ENCODE measurements at places on chromosomes 12 and 14.
A peak's percentile ranks its signal among the peaks of the same experiment; 100 is the strongest.

DNA sequence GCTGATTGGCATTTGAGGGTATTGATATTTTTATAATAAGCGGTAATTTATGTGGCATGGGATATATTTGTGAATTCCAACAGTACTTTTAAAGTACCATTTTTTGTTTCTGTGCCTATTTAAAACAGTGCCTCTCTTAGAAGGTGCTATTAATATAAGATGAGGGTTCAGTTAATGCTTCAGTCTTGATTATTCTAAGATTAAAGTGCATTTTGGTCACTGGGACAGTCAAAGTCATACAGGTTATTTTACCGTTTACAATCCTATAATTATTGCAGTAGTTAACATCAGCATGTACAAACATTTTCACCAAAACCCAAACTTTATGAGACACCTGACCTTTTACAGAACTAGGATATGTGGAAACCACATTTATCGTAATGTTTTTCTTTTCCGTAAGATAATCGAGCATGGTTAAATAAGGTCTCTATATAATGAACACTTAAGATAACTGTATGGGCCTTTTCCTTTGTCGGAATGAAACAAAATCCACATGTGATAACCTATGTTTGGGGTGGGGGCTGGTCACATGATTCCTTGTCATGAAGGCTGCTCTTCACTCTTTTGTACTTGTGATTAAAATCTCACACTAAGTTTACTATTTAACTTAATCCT lies 37.7 kb upstream of the DNM1L start:
- DNase-seq = no peak

- DNase-seq = no peak
These were observed 43.8 kb downstream of the KRT80 start for GRCh38 chr12:52147964-52148463.

DNA sequence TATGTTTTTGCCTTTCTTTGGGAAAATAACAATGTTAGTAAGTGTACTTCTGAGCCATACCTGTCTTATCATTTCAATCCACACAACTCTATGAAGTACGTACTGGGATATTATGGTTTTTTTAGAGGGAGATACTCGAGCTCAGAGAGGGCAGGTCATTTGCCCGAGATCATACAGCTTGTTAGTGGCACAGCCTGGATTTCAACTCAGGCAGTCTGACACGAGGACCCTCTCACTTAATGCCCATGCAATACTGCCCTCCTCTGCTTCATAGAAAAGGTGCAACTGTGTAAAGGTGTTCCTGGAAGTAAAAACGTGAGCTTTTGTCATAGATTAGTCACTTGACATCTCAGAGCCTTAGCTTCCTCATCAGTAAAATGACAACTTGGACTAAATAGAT lies 128.0 kb downstream of the NDUFA12 start:
- peak; percentile 21 for DNase-seq

- no peak for DNase-seq
These were observed 316.2 kb downstream of the EGLN3 start for GRCh38 chr14:33634631-33635030.

DNA sequence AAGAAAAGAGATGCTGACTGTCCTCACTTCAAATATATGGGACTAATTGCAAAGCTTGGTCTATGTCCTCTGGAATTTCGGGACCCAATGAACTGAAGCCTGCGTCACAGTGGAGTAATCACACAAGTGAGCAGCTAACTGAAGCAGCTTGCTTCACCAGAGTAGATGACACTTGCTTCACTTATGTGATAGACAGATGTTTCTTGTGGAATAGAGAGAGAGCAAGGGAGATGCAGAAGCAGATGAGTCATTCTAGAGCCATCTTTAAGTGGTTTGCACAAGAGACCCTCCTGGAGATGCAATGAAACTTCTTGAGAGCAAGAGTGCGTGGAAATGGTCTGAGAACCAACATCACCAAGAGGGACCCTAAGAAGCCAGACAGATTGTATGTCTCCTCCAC lies 1537.1 kb upstream of the FLRT2 start:
- DNase-seq = no peak

DNA sequence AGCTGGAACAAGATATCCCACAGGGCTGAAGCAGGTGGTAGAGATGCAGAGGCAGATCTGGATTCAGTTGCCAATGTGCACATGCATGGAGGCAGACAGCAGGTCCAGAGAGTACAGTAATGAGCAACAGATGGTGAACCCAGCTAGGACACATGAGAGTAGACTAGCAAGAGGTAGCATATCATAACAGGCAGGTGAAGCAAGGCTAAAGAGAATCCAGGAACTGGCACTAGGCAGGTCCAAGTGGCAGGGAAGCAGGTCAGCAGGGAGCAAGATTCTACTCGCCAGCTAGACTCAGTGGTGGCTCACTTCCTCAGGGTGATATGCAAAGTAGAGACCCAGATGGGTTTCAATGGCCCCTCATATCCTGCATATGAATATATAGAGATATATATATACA lies 15.3 kb upstream of the MYF6 start:
- DNase-seq = no peak

DNA sequence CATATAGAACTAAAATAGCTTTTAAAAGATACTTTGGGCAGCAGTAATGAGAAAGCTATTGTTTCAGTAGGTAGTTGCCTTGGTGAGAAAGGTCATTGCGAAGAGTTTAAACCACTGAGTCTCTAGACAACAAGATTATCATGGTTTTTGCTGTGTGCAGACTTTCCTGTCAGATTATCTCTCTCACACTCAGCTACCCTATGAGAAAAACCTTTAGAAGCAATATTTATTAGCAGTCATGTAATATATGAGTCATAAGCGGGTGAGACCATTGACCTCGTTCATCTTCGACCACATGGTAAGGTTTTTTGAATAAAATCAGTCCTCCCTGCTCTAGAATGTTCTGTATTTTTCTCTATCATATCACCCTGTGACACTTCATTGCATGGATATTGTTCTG lies 59.9 kb downstream of the GPR65 start:
- DNase-seq = no peak

- DNase-seq = no peak
These were observed 11.6 kb downstream of the TIMELESS start for GRCh38 chr12:56437430-56438176.

DNA sequence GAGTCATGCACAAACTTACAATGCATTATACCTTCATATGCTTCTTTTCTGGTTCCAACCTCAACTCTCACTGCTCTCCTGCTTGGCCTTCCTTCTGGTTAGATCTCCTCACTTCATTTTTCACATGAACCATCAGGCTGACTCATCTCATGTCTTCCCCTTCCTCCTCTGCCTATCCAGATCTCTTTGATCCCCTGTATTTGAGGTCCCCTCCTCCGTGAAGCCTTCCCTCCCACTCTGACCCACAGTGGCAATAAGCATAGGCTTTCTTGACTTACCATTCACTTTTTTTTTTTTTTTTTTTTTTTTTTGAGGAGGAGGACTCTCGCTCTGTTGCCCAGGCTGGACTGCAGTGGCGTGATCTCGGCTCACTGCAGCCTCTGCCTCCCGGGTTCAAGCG lies 14.7 kb upstream of the ASIC1 start:
- DNase-seq = no peak

DNA sequence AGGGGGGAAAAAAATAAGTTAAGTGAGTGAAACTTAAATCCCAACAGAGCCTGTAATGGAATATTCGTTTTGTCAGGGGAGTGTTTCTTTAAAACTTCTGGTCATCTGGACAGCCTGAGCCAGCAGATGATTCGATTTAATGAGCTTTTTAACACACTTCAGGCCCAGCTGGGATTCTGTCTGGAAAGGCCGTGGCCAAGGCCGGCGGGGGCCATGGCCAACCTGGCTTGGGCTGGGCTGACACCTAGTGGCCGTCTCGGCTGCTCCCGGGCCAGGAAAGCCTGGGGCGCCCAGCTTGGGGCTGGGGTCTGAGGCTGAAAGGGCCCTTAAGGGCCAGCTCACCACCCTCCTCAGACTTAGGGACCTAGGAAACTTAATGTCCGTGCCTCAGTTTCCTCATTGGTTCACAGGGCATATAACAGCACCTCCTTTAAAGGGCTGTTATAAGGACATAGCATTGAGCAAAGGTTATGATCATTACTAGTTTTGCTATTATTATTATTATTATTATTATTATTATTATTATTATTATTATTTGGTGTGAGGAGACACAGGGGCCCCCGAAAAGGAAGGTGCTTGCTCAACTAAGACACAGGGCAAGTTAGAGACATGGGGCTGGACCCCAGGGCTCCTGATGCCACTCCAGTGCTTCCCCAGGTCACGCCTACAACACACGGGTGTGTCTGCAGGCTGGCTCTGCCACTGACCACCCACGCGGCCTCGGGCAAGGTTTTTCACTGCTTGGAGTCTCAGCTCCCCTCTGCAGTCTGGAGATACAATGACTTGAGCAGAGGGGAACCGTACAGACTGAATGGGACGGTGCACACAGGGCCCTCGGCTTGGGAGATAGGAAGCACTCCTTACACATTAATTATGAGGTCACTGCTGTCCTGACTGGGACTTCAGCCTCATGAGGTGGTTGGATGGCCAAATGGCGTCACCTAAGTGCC lies 84.0 kb downstream of the SYNE3 start:
- DNase-seq = peak; percentile 54

DNA sequence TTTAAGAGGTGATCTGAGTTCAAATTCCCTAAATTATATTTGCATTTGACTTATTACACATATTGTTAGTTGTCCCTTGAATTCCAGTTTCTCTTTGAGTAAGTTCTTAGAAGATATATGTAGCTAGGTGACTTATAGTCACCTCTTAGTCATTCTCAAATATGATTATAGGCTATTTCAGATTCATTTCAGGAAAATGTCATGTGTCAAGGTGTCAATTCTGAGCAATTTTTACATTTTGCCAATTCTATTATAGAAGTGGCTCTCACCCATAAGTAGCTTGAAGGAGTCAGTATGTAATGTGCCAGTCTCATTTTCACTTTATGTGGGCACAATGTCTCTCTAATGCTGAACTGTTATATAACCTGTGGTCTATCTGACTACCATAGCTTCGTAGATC lies 623.4 kb downstream of the DIO2 start:
- no peak for DNase-seq

DNA sequence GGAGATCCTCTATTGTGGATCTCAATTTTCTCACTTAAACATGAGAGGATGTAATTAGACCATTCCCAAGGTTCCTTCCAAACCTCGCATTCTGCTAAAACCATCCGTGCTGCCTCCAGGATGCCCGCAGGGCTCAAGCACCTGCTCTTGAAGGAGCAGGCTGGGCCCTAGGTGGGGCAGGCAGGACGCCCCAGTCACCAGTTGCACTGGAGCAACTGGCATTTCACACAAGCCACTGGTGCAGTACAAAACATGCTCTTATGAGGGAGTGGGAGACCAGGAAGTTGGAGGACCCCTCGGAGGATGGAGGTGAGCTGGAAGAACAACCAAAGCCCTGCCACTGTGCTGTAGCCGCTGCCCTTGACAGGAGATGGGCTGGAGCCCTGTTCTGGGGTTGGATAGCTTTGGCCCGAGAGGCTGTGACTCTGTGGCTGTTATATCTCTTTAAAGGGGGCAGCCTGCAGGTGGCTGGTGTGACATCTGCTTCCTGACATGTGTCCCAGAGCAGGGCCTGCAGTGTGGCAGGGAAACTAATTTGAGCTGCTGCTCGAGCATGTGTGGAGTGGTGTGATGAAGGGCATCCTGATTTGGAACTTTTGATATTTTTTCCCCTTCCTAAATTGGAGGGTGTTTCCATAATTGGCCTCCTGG lies 122.2 kb downstream of the CRACR2A start:
- DNase-seq = no peak

- no peak for DNase-seq
These were observed 28.2 kb downstream of the KIAA0586 start for GRCh38 chr14:58455593-58456265.

Measured in HT-29 (cell line).